A172 (cell line): ENCODE measurements at places on chromosomes 2 and 18. TPM values are rescaled to one million over a fixed set of nuclear protein-coding genes. Genes with fewer than 3 reads are reported as not detected.

- no peak for DNase-seq
Measured at GRCh38 chr18:77038182-77038858, 94.3 kb downstream of the MBP start.

Gene NGEF
- 33.3 and 37.5 TPM in 2 replicates for total RNA-seq

- no peak for DNase-seq
Measured at GRCh38 chr18:21141668-21142422, 30.2 kb upstream of the ROCK1 start.

- DNase-seq = no peak
Measured at GRCh38 chr2:126669772-126670171, 13.8 kb downstream of the GYPC start.

Gene ARHGEF33
- total RNA-seq = 0.09 TPM in 1 of 2 replicates, not detected in the other

DNA sequence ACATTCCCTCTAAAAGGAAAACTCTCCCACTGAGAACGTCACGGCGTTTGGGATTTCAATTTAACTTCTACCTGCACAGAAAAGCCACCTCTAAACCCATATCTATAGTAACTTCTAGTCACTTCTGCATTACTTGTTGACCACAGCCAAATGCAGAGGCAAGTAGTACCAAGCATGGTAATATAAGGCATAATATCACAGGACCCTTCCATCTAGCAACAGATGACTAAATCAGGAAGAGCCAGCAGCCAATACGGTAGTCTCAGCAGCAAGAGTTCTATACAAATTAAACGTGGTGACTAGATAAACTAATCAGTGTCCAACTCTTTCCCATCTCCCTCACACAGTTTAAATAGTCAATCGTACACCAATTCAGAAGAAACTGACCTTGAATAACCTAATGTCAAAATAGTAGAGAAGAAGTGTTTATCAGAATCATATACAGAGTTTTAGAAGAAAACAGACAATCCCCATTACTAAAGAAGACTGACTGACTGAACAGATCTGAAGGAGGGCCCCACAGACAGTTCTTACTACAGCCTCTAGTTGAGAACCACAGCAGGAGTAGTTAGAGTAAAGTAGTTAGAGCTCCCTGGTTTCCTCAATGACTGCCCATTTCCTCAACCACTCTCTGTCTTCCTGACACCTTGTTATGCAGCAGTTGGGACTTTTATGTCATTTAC lies 30.0 kb downstream of the MEMO1 start:
- DNase-seq = peak; percentile 38

Gene SPR
- total RNA-seq = 84.0 and 104 TPM in 2 replicates

DNA sequence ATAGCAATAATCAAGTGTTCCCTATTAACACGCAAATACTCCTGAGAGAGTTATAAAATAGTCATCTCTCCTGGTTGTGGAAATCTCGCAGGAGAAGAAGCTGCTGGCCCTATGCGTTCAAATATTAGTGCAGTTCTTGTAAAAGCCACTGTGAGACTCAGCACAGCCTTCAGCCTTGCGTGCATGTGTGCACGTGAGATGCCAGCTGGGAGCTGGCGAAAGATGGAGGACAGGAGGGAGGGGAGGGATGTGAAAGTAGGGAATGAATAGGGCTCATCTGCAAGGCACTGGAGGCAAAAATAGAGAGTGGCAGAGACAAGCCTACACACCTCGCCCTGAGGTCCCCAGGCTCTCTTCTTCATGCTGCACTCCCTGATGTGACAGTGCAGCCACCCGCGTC lies 126.5 kb downstream of the INO80D start:
- no peak for DNase-seq

- DNase-seq = no peak
Measured at GRCh38 chr2:190486037-190486623, 48.4 kb downstream of the NEMP2 start.

- no peak for DNase-seq
Measured at GRCh38 chr2:198518935-198519334, 714.5 kb downstream of the PLCL1 start.
